ENCODE measurements at places on chromosomes 13 and 19.

DNA sequence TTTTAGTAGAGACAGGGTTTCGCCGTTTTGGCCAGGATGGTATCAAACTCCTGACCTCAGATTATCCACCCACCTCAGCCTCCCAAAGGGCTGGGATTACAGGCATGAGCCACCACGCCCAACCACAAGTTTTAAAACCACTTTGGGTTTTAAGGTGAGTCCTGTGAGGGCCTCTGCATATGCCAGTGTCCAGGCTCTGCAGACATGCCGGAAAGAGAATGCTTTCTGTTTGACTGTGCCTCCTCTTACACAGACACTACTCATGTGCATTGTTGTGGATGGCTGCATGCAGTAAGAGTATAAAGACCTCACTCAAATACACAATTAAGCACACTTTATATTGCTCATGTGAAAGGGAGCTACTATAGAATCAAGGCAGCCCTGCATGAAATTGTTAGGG, 20.8 kb upstream of the SLC25A30 start:
- no peak for DNase-seq

- DNase-seq = no peak
Observed at GRCh38 chr19:2302319-2303210, 5.4 kb downstream of the LINGO3 start.

- DNase-seq = peak; percentile 31
Observed at GRCh38 chr19:604355-604754, 14.7 kb downstream of the HCN2 start.

DNA sequence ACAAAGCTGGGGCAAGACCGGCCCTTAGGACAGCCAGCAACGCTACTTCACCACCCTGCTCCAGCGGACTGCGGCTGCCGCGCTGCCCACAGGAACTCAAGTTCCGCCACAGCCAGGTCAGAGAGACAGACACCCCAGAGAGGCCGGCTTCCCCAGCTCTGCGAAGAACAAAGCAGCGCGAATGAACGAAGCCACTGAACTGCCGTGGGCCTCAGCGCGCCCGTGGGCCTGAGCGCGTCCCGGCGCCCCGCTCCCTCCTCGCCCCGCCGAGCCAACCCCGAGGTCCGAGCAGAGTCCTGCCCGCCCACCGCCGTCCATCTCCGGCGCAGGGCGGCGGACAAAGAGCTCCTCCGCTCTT, 158.4 kb downstream of the RNF17 start:
- no peak for DNase-seq

- no peak for DNase-seq
Observed at GRCh38 chr13:20142927-20143480, 17.8 kb downstream of the GJA3 start.

- DNase-seq = no peak
Observed at GRCh38 chr19:29445246-29445645, 80.5 kb upstream of the VSTM2B start.
